ENCODE measurements at places on chromosomes 11 and 22. TPM values are rescaled to one million over a fixed set of nuclear protein-coding genes. Genes with fewer than 3 reads are reported as not detected.

FOLH1 gene
- total RNA-seq, result not detected

SNX32 gene
- under 0.01 TPM for total RNA-seq

UPB1 gene
- total RNA-seq, result under 0.01 TPM

RFPL2 gene
- not detected for total RNA-seq

DEPDC5 gene
- total RNA-seq, result 11.0 TPM

RASL10A gene
- not detected for total RNA-seq

IGSF9B gene
- under 0.01 TPM for total RNA-seq

RBM7 gene
- 53.1 TPM for total RNA-seq

PTGDR2 gene
- total RNA-seq, result under 0.01 TPM

FAM180B gene
- total RNA-seq, result not detected

MYRF gene
- total RNA-seq, result 2.6 TPM

RRAS2 gene
- total RNA-seq, result 138 TPM

KRTAP5-1 gene
- total RNA-seq, result not detected

SLC22A24 gene
- total RNA-seq, result not detected

FXYD6 gene
- total RNA-seq, result not detected

SYTL2 gene
- 28.3 TPM for total RNA-seq

RAB38 gene
- total RNA-seq, result 0.64 TPM

C11orf42 gene
- under 0.01 TPM for total RNA-seq

SLC15A3 gene
- 13.0 TPM for total RNA-seq

PANX3 gene
- not detected for total RNA-seq

SLC16A8 gene
- total RNA-seq, result under 0.01 TPM

VWCE gene
- 2.2 TPM for total RNA-seq
